NCI-H774 (cell line): ENCODE measurements at places on chromosomes 7 and 10.

- DNase-seq, result no peak
Observed at GRCh38 chr10:100265821-100266485, 1.5 kb downstream of the CWF19L1 start.

GRCh38 chr10:32109603-32110002 lies 53.4 kb upstream of the KIF5B start:
- DNase-seq, result no peak

GRCh38 chr10:44850356-44850934 lies 60.7 kb upstream of the TMEM72 start:
- DNase-seq, result no peak

DNA sequence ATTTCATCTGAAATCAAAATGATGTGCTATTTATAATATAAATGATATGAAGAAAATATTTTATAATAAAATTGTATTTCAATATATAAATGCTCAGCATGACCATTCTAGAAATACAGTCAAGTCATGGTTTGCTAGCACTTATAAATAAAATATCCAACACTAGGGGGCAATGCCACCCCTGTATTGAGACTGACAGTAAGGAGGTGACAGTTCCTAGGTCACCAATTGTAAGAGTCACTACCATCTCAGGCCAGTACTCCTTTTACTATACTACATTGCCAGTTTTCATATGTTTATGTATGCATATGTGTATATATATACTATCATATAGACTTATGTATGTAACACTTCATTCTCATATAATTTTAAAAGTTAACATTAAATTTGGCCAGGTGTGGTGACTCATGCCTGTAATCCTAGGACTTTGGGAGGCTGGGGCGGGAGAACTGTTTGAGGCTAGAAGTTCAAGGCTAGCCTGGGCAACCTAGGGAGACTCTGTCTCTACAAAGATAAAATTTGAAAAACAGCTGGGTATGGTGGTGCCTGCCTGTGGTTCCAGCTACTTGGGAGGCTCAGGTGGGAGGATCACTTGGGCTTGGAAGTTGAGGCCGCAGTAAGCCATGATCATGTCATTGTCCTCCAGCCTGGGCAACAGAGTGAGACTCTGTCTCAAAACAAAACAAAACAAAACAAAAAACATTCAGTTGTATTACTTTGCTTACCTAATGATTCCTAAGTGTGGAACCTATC lies 2.4 kb upstream of the CNOT4 start:
- peak; percentile 20 for DNase-seq

DNA sequence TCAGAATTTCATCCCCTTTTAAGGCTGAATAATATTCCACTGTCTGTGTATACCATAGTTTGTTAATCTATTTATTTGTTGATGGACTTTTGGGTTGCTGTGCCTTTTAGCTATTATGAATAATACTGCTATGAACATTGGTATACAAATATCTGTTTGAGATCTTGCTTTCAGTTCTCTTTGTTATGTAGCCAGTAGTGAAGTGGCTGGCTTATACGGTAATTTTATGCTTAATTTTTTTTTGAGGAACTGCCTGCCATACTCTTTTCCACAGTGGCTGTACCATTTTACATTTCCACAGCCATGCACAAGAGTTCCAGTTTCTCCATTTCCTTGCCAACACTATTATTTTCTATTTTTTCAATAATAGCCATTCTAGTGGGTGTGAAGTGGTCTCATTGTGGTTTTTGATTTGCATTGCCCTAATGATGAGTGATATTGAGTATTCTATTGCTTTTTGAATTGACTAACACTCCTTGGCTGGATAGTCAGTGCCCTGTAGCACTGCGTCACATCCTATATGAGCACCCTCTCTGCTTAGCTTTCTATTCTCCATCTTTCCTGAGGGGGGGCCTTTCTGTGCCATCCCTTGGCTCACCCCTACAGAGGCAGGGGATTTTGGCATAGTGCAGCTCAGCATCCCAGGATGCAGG lies 29.4 kb upstream of the RAPGEF5 start:
- no peak for DNase-seq

- no peak for DNase-seq
Observed at GRCh38 chr10:127720903-127721302, 16.1 kb upstream of the FOXI2 start.

DNA sequence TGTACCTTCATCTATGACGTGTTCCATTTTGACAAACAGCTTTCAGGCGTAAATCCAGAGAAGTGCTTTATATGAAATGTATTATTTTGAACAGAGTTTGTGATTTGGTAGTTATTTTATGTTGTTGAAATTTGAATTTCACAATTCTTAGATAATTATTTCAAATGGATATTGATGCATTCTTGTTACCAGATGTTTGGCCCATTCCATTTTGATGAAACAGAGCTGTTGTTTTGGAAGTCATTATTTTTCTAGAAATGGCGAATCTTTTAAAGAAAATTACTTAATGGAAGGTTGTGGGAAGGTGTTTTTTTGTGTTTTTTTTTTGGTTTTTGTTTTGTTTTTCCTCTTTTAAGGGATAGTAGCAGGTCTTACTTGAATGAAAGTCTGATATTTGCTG lies 2.4 kb downstream of the OTUD1 start:
- no peak for DNase-seq

GRCh38 chr10:1608851-1609647 lies 128.3 kb downstream of the ADARB2 start:
- no peak for DNase-seq

DNA sequence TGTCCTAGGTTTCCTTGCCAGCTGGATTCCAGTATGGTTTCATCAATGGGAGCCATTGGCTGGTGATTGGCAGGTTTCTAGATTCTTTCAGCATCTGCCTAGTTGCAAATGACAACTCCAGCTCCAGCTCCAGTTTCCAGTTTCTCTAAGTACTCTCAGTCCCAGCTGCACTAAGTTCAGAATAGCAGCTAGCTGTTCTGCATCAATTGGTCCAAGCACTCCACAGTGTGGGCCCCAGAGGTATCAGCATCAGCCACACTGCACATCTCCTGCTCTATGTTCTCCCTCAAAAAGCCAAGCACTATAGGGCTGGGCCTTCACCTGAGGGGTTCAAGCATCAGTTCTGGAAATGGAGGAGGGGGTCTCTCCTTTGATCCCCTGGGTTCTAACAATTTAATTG lies 143.4 kb downstream of the VPS50 start:
- no peak for DNase-seq
